ENCODE measurements at places on chromosomes 16 and 17.

DNA sequence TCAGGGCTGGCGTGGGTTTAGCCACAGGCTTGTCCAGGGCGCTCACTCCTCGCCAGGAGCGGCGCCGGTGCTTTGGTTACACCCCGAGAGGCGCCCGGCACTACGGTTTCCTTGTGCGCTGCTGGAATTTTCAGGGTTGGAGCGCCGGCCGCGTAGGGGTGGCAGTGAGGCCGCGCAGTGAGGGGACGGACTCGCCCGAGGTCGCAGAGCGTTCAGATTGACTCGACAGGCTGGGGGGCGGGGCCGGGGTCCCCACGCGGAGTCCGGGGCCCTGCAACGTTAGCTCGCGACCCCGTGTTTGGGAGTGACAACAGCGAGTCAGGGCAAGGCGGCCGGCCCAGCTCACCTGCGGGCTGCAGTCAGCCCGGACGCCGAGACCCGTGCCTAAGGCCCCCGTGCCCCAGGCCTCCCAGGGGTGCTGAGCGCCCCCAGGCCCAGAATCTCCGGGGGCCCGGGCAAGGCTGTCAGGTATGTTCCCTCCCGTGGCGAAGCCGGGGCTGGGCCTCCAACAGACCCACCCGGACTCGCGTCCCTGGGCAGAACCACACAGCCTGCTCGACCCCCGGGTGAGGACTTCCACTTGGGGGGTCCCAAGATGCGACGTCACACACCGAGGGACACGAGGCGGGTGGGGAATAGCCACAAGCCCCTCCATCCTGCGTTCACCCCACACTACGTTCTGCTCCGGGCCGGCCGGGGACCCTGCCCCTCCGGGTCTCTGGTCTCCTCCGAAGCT is 1.3 kb upstream of the ACTG1 start:
- DNase-seq, result peak; percentile 38

DNA sequence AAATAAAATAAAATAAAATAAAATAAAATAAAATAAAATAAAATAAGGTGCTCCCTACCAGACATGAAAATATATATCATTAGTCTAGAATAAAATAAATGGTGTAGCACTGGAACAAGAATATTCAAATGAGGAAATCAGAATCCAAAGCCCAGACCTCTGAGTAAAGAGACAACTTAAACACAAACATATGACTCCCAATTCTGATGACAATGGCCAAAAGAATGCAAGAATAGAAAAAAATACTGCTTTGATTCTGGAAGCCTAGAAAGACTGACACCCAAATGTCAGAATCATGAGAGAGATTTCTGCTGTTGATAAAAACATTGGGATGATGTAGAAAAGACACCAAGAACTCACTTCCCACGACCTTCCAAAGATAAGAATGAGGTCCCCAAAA is 27.9 kb downstream of the MYOCD start:
- no peak for DNase-seq

DNA sequence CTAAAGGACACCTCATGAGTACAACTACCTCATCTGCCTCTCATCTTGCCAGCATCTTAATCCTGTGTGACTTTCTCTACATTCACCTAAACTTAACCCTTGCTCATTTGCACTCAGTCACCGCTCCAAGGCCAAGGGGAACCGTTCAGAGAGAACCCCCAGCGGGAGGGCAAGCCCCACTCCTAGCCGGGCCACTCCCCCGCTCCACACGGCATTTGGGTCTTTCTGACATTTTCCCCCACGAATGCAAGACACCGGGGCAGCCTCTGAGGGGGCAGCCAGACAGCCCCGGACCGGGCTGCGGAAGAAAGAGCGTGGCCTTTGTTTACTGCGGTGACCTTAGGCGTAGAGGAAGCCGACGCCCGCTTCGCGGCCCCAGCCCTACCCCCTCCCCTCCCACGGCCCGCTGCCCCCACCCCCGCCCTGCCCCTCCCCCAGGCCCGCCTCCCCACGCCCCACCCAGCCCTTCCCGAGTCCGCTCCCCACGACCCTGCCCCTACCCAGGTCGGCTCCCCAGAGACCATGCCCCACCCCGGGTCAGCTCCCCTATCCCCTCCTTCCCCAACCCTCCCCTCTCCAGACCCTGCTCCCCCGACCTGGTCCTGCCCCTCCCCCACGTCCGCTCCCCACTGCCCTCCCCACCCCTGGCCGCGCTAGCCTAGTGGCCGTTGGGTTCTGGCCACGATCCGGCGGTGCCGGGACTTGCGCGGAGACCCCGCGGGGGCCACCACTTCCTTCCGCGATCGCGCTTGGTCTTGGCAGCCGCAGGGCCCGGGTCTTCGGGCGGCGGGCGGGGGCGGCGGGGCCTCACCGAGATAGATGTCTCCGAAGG is 789 bp downstream of the CSNK1D start:
- DNase-seq, result no peak

DNA sequence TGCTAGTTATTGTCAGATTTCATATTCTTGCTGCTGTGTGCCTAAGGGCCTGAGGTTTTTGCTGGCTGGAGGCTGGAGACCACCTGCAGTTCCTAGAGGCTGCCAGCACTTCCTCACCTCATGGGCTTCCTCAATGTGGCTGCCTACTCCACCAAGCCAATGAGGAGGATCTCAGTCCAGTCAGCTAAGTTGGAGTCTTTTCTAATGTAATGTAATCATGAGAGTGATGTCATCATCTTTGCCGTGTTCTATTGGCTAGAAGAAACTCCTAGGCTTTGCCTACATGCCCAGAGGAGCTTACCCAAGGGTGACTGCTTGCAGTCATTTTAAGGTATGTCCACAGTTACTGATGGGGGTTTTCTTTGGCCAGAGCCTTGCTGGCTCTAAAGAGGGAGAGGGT is 53.0 kb downstream of the SOCS3 start:
- no peak for DNase-seq
